Right renal pelvis (tissue), 4 donors: ENCODE measurements at places on chromosomes 16 and 17. TPM values are rescaled to one million over a fixed set of nuclear protein-coding genes. Genes with fewer than 3 reads are reported as not detected.

DNA sequence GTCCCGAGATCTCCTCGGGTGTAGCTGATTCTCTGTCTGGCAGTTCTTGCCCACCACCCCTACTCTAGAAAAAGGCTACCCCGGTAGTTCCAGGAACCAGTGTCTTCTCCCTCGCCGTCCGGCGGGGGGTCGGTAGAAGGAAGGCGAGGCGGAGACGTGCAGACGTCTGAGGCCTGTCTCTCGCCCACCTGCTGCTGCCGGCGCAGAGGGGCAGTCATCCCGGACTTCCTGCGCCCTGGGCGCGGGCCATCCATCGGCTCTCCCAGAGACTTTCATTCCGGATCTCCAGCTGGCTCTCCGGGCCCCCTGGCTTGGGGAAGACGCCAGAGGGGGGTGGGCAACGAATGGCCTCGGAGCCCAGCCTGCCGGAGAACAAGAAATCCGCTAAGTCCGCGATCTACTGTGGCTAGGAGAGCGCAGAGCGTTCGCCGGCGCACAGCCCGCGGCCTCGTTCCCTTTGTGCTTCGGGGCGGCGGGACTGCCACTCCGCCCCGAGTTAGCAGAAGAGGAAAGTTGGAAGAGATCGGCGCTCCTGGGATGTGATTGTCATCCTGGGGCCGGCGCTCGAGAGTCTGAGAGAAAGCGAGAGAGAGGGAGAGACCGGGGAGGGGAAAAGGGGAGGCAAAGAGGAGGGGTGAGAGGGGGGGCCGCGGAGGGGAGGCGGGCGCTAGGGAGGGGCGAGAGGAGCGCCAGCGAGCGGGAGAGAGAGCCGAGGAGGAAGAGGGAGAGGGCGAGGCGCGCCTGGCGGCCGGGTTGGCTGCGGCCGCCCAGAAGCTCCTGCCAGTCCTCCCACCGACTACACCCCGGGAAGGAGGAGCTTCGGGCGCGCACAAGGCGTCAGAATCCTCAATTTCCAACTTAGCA lies at the start of gene IRX5:
IRX5 (plus strand) TSS at position 861 of the 864 bp plus-strand sequence. CDS start 334 bp downstream, outside the sequence.
- peak; percentile 79 for DNase-seq

DNA sequence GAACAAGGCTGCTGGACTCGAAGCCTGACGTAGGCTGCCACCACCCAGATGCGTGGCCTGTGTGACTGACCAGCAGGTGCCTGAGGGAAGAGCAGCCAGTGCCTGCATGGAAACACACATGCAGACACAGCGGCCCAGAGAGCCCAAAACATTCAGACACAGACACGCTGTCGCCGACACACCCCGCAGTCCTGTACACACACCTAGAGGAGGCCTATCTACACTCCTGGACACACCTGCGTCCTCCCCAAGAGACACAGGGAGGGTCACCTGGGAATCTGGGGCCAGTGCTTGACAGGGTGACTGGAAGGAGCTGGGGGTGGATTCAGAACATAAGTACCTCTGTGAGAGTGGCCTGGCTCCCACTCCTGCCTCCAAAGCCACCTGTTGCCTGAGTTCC lies 6.1 kb upstream of the TSPOAP1 start:
- DNase-seq: no peak

GRCh38 chr17:41118721-41119120 lies 548 bp upstream of the KRTAP4-11 start:
- no peak for DNase-seq

KRTAP9-6 gene
- polyA plus RNA-seq: not detected

ZNF213 gene
- polyA plus RNA-seq: 12.1 TPM

DNA sequence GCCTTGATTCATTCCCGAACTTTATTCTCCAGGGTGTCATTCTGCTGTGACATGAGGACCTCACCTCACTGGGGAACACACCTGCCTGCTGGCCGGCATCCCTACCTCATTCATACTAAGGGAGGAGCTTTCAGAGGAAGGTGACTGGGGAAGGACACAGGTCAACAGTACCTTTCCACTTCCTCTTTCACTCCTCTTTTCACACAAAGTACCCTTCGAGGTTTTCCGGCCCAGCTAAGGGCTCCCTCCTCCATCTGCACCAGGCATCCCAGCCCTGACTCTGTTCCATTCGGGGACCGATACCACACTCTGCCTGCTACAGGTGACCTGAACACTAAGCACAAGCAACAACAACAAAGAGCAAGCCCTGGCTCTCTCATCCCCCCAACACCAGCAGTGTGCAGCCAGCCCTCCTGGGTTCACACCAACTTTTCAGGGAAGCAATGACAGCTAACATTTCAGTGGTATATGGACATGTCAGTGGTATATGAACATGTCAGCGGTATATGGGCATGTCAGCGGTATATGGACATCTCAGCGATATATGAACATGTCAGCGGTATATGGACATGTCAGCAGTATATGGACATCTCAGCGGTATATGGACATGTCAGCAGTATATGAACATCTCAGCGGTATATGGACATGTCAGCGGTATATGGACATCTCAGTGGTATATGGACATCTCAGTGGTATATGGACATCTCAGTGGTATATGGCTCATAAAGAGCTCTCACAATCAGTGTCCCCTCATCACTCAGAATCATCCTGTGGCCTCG lies 16.0 kb downstream of the TRIM25 start:
- no peak for DNase-seq

DNA sequence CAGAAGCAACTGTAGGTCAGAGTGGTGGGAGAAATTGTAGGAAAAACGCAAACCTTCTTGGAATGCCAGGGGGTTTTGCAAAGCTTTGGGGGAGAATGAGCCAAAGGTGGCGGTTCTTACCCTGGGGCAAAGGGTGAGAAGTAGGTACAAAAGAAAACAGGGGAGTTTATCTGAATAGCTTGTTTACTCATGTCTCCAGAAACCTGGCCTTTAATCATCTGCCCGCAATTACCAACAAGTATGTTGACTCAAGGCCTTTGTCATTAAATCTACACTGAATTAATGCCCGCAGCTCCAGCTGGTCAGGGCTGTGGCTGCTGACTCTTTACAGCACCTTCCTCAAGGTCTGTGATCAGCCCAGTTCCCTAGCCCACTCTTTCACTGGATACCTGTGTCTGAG lies 320.1 kb downstream of the CBLN1 start:
- DNase-seq: no peak

HSPB9 gene
- polyA plus RNA-seq: 0.14 TPM

TSNAXIP1 gene
- 9.0 TPM for polyA plus RNA-seq

- no peak for DNase-seq
Observed at GRCh38 chr17:22512057-22512456, 819.7 kb downstream of the KCNJ18 start.

PSMD7 gene
- polyA plus RNA-seq: 97.5 TPM

- no peak for DNase-seq
Observed at GRCh38 chr16:76942089-76942488, 248.9 kb upstream of the MON1B start.

DNA sequence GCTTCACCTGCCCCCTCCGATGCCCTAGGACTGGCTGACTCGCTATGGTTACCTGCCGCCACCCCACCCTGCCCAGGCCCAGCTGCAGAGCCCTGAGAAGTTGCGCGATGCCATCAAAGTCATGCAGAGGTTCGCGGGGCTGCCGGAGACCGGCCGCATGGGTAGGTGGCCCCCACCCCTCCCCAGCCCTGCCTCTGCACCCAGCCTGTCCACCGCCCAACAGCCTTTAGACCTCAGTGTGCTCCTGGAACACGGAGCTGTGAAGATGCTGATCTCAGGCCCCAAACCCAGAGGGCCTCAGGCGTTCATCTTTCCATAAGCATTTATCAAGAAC lies 993 bp downstream of the MMP25 start:
- DNase-seq: no peak

GRCh38 chr17:60752873-60753577 lies 75.4 kb downstream of the BCAS3 start:
- no peak for DNase-seq

SLC12A3 gene
- 41.3 TPM for polyA plus RNA-seq

SEZ6 gene
- 0.21 TPM for polyA plus RNA-seq

DNA sequence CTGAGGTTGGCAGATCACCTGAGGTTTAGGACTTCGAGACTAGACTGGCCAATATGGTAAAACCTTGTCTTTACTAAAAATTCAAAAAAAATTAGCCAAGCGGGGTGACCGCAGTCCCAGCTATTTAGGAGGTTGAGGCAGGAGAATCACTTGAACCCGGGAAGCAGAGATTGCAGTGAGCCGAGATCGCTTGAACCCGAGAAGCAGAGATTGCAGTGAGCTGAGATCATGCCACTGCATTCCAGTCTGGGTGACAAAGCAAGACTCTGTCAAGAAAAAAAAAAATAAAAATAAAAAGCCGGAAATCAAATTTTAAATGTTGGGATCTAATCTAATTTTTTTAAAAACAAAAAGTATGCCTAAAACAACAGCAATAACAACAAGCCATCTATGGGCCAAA lies 56.3 kb downstream of the ABCC1 start:
- no peak for DNase-seq

DNA sequence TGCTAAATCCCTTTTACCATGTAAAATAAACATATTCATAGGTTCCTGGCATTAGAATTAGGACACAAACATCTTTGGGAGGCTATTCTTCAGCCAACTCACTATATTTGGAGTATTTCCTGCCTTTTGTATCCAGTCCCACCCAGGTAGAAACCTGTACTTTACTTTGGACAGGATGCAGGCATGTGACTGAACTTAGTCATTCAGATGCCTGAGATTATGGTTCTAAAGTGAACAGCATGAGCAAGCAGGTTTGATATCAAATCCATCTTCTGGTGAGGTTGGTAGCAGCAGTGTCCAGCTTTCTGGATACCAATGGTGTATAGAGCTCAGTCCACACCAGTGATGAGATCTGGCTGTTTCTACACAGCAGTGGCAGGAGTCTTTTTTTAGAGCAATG lies 20.2 kb downstream of the CA10 start:
- no peak for DNase-seq

SEPTIN12 gene
- not detected for polyA plus RNA-seq

- DNase-seq: no peak
Observed at GRCh38 chr16:1073566-1074378, 1.2 kb downstream of the SSTR5 start.

LRRC59 gene
- polyA plus RNA-seq: 64.8 TPM

DNA sequence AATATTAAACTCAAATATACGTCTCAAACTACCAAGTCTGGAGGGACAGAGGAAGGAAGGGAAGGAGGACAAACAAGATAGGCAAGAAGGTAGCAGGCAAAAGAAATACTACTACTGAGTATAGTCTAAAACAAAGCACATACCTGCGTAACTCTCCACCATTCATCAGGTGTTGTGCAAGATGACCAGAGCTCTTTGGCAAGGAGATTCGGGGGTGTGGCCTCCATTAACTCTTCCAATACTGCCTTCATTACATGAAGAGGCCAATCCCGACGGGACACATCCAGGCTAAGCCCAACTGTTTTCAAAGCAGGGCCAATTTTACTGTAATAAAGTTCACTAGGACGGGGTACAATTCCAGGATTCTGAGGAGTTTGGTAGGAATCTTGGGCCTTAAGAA lies 38.2 kb upstream of the ARL6IP1 start:
- DNase-seq: no peak

DNA sequence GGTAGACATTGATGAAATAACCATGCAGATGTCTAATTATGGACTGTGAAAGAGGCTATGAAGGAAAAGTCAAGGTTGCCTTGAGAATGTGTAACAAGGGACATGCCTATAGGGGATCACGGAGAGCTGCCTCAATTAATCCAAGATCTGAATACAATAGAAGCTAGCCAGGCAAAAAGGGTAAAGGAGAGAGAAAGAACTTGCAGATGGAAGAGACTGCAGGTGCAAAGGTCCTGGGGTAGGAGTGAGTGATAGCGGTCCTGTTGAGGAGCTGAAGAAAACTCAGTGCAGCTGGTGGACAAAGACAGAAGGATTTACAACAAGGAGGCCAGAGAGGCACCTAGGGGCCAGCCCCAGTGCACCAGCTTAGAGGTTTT lies 15.9 kb upstream of the TNS4 start:
- DNase-seq: no peak

DNA sequence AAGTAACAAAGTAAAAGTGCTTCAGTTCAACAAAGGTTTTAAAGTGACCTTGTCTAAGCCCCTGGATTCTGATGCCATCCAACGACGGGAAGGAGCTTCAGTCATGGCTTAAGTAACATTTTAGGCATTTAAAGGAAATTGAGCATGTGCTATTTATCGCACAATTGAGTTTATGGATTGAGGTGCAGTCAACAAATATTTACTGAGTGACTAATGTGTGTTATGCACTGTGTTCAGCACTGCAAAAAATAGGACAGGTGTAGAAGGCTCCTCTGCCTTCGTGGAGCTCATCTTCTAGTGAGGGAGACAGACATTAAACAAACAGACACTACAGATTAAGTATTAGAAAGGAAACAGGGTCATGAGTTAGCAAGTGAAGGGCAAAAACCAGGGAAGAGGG lies 12.5 kb downstream of the TMIGD1 start:
- no peak for DNase-seq

PIEZO1 gene
- 39.1 TPM for polyA plus RNA-seq

- no peak for DNase-seq
Observed at GRCh38 chr17:40633871-40634270, 13.7 kb downstream of the SMARCE1 start.

DHRS7C gene
- polyA plus RNA-seq: not detected

- DNase-seq: no peak
Observed at GRCh38 chr17:76382803-76383545, 1.4 kb upstream of the SPHK1 start.

- DNase-seq: no peak
Observed at GRCh38 chr17:75238020-75238580, 23.3 kb downstream of the GGA3 start.

TMC8 gene
- 1.9 TPM for polyA plus RNA-seq

GRCh38 chr17:74070998-74071679 lies 132.3 kb upstream of the RPL38 start:
- no peak for DNase-seq
